ENCODE measurements at places on chromosomes 6 and 20.

GRCh38 chr6:147127587-147127986 lies 76.6 kb upstream of the STXBP5 start:
- no peak for DNase-seq

DNA sequence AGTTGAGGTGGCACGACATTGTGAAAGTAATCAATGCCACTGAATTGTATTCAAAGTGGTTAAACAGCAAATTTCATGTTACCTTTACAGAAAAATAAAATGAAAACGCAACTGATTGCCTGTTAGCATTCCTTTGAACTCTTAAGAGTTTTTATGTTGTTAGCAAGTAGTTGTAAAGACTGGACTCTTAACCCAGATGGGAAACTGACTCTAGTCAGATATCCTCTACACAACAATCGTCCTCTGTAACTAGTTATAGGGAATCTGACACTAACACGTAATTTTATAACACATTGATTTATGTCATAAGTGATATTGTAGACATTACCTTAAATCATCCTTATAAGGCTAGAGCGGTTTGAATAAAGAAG lies 3.0 kb upstream of the FBXO9 start:
- no peak for DNase-seq

GRCh38 chr6:157741321-157741947 lies 81.6 kb upstream of the SNX9 start:
- DNase-seq: no peak

GRCh38 chr20:50607850-50608749 lies 83.2 kb downstream of the RIPOR3 start:
- DNase-seq: no peak

GRCh38 chr6:88349511-88349910 lies 183.4 kb upstream of the CNR1 start:
- no peak for DNase-seq

DNA sequence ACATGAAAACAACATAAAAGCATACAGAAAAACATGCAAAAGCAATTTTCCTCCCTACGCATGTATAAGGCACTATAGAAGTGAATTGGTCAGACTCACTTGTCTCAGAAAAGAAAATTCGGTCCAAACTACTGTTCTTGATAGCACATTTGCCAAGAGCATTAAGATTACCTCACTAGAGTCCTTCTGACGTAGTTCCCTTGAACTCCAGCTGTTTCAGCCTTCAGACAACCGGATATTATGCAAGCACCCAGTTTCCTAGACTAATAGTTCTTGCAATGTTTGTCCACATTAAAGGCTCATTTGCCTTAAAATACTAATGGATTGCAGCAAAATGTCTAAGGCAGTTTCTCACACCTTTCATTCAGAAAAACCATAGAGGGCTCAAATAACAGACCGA lies 2.5 kb upstream of the CASS4 start:
- no peak for DNase-seq

- DNase-seq: peak; percentile 6
Observed at GRCh38 chr20:235891-236290, 8.8 kb downstream of the DEFB129 start.

DNA sequence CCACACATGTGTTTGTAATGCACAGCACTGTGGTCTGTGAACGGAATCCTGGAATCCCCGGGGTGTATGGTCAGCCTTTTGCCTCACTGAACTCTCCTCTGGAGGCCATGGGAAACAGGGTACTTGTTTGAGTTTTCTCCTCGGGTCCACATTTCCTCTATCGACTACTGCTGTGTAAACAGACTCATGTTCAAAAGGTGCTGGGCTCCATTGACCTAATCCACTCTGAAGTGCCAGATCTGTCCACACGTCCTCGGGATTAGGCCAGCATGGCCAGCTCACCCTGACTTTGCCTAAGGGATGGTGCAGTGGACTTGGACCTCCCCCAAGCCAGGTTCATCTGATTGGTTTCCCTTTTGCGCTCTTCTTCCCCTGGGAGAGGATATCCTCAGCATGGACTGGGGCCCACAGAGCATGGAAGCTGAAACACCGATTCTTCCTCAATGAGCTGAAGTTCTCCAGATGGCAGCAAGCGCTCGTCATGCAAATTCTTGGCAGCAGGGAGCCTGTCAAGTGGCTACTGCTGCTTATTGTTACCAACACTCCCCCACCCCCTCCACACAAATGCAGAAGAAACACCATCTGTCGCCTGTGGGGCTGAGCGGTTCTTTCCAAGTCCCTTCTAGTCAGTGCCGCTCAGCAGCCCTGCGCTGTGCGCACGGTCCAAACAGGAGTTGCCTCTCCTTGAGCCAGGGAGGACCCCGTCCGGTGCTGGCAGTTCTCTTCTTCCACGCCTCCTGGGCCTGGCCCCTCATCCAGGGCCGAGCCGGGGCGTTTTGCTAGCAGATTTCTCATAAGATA lies 292.6 kb upstream of the MARCKS start:
- no peak for DNase-seq

DNA sequence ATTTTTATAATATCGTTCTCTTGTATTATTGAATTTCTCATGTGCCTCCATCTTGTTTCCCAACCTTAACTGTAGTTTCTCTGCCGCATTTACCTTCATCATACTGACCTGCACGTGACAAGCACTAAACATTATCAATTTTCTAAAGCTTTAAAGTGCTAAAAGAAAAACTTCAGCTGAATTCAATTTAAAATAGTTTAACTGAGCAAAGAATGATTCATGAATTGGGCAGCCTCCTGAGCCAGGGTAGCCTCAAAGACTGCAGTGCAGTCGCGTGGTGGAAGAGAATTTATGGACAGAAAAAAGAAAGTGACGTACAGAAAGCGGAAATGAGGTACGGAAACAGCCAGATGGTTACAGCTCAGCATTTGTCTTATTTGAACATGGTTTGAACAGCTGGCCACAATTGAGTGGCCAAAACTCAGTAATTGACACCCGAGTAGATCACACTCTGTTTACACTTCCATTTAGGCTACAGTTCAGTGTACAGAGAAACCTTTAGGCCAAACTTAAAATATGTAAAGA lies 4.2 kb upstream of the ZDHHC14 start:
- DNase-seq: no peak

DNA sequence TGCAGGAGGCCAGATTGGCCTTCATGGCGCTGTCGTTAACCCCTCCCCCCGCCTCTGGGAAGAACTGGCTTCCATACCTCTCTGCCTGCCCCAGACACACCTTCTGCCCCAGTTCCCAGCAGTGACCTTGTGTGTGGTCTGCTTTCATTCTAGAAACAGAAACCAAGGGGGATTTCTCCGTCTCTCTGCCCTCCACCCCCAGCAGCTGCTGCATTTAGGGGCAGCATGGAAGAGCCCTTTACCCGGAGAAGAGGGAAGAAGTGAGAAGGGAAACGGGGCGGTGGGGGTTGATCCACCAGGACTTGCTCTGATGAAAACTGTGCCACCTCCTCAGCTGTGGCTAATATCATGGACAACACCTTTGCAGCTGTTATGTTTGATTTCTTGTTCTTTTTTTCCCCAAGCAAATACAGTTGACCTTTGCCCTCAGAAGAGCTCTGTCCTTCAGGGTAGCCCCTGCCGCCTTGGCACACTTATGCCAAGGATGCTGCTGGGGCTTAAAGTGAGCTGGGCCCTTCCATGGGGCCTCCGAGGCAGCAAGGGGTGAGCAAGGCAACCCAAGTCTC lies 6.1 kb downstream of the GLP1R start:
- DNase-seq: no peak

- no peak for DNase-seq
Observed at GRCh38 chr20:46355778-46356177, 47.5 kb upstream of the CDH22 start.

DNA sequence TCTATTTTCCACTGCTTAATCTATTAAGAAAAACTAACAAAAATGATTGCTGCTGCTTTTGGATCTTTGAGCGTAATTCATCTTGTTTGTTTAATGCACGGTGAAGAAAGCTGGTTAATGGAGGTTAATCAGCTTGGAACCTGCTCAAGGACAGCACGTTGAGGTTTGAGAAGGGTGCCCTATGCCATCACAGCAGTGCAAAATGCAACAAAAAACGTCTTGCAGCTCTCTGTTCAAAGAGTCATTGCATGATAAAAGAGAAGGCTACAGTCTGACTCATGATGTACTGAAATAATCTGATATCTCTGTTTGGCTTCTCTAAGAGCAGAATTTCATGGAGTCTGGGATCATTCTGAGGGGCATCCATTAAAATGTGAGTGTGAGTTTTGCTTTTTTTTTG lies 80.6 kb upstream of the PREP start:
- no peak for DNase-seq

- DNase-seq: no peak
Observed at GRCh38 chr6:150199241-150199640, 56.4 kb downstream of the PPP1R14C start.

DNA sequence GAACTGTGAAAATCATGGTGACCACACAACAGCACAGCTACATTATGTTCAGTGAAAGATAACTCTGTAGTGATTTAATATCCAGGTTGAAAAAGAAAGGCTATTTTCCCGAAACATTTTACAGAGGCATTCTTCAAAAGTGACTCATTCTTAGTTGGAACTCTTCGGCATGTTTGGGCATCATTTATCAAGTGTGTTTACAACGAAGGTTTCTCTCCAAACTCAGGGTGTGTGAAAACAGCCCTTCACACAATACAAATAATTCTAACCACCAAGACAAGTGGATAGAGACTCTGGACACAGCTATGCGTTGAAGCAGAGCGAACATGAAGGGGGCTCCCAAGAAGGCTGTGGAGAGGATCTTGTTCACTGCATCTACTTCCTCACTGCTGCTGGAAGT lies 57.6 kb downstream of the CBLN4 start:
- no peak for DNase-seq

DNA sequence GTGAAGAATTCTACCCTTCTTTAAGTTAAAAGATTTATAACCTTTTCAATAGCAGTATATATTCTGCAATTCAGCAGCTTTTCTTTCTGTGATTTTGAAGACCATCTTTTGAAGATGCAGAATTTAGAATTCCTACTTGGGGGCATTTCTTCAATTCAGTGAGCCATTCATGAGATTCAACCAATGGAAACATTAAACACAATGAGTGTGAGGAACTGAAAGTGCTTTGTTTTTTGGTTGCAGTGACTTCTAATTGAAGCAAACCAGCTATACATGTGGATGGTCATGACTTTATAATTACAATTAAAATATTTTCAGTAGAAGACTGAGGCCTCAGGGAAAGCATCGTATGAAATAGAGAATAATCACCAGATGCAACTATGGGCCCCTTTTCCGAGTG lies 108.3 kb downstream of the CARMIL1 start:
- DNase-seq: no peak

GRCh38 chr6:119463081-119463626 lies 113.6 kb upstream of the MAN1A1 start:
- DNase-seq: no peak

DNA sequence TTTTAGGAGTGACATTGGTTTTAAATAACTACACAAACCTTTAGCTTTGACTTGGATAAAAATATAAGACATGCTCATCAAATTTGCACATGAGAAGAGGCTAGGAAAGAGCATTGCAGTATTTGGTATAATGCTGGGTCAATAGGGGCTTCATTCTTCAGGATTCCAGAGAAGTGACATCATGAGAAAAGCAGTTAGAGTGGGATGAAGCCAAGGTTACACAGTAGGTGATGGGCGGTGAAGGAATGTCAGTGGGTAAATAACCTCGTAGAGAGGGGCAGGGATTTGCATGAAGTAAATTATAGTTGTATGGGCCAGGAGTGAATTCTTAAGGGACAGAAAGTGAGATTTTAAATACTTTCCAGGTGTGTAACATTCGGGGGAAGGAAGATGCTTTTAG lies 216.2 kb downstream of the RFPL4B start:
- no peak for DNase-seq

DNA sequence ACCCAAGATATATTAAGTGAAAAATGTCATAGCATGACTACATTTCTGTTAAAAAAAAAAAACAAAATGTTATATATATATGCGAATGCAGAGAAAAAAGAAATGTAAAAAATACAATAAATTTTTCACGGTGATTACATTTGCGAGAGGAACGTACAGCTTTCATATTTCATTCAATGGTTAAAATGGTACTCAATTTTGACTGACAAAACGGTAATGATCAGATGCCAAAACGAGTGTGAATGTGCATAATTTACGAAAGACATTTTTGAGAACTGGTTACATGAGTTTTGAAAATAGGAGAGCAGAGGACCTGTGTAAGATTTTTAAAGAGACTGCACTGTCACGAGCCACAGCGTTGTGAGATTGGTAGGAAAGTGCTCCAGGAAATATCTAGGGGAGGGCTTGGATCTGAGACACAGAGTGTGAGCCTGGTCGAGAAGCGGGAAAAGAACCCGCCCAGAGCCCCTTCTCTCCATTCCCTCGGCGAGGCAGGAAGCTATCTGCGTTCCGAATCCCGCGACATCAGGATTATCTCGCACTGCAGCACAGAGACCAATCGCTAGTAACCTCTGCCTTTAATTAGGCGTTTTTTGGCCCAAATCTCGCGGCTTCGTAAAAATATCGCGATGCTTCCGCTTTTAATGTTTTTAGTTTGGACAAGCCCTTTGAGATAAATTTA lies 28.5 kb downstream of the TRIM27 start:
- DNase-seq: peak; percentile 89

GRCh38 chr6:37560737-37561103 lies 61.0 kb upstream of the CCDC167 start:
- DNase-seq: no peak

DNA sequence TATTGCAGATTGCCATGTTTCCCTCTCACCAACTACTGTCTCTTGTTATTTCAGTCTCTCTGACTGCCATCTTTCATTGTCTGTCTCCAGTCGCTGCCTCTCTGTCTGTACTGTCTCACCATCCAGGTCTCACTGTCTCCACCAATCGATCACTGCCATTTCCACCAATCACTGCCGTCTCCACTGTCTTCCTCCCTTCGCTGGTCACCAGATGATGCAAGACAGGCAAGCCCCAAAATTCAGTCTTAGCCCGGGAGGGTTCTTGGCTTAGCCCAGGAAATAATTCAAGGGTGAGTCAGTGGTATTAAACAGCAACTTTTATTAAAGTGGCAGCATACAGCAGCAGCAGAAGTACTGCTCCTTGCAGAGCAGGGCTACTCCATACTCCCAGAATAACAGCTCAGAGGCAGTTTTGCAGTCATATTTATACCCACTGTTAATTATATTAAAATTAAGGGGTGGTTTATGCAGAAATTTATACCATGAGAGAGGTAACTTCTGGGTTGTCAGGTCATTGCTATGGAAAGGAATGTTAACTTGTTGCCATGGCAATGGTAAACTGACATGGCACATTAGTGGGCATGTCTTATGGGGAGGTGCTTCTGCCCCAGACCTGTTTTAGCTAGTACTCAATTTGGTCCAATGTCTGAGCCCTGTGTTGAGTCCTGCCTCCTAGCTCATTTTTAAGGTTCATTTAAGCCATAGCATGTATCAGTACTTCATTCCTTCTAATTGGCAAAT lies 23.0 kb upstream of the ECHDC1 start:
- no peak for DNase-seq

DNA sequence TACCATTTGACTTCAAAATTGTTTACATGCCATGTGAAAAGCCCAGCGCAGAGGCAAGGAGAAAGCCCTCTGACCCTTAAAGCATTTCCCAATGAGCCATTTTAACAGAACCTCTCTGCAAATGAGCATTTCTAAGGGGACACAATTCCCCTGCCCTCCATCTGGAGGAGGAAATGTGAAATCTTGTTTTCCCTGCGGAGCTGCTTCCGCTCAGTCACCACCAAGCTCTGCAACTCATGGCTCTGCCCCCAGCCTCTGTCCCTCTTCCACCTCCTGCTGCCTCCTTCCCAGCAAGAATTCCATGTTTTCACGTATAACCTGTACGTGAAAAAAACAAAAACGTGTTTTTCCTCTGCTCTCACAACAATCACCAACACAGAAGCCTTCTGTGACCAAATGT lies 12.3 kb downstream of the RIN2 start:
- no peak for DNase-seq
